Cortex of kidney (tissue), 1 donor: ENCODE measurements at places on chromosomes 5 and 9.

DNA sequence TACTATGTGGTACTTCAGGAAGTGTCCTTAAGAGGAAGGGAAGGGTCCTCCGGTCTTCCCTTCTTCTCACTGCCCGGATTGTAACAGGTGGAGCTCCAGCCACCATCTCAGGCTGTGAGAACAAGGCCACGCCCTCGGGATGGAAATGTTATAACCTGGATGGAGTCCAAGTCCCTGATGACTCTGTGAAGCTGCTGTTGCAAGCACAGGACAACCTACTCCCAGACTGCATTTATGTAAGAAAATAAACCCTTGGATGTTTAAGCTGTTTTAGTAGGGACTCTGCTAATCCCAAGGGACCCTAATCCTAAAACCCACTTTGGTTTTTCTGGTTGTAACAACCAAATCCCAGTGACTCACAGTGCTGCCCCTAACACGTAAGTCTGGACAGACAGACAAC lies 221.6 kb downstream of the ACTL7B start:
- DNase-seq: no peak

DNA sequence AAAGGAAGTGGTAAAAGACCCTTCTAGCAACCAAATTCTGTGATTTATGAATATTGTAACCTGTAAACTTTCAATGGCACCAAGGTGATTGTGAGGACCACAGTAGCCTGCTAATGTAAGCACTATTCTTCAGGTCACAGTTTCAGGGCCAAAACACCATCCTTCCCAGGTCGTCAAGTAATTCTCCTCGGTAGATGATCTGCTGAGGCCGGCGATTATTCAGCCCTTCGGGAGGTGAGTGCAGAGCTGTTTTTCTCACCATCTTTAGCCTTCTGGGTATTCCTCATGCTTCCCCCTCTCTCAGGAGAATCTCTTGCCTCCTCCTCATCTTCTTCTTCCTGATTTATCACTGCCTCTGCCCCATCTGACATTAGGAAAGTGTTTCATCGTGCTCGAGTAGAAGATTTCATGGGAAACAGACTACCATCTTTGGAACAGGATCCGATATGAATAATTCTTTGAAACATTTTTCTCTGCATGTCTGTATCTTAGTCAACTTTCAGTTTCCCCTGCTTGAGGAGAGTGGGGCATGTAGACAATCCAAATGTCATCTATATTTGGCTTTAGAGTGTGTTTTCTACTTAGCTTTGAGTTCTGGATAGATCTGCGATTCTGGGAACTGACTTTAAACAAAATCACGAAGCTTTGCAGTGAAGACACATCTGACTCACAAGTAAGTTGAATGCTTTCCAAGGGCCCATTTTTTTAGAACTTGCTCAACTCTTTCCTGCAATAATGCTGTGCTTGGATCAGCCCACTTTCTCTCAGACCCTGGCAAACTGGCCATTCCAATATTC lies 173.9 kb downstream of the AOPEP start:
- no peak for DNase-seq

- DNase-seq: no peak
Measured at GRCh38 chr5:169474226-169474625, 109.3 kb upstream of the SPDL1 start.

- DNase-seq: no peak
Measured at GRCh38 chr5:128053291-128053954, 30.1 kb upstream of the SLC12A2 start.

- no peak for DNase-seq
Measured at GRCh38 chr9:79020276-79020675, 551.5 kb upstream of the TLE4 start.

GRCh38 chr5:134119720-134120119 lies 5.2 kb downstream of the TCF7 start:
- DNase-seq: no peak

DNA sequence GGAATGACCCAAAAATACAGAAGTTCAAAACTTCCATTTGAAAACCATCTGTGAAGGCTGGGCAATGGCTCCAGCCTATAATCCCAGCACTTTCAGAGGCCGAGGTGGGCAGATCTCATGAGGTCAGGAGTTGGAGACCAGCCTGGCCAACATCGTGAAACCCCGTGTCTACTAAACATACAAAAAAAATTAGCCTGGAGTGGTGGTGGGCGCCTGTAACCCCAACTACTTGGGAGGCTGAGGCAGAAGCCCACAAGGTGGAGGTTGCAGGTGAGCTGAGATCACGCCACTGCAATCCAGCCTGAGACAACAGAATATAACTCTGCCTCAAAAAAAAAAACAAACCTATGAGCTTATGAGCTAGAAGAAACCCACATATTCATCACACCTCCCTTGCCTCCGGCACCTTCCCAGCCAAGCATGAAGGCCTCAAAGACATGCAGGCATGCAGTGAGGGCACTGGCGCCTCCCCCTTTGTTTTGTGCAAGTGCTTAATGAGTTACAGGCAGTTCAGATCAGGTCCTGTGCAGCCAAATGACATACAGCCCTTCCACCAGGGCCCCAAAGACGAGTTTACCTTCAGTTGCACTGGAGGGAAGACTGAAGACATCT lies 9.9 kb downstream of the HNRNPH1 start:
- DNase-seq: no peak

GRCh38 chr9:98154678-98155077 lies 35.7 kb upstream of the TRIM14 start:
- no peak for DNase-seq

DNA sequence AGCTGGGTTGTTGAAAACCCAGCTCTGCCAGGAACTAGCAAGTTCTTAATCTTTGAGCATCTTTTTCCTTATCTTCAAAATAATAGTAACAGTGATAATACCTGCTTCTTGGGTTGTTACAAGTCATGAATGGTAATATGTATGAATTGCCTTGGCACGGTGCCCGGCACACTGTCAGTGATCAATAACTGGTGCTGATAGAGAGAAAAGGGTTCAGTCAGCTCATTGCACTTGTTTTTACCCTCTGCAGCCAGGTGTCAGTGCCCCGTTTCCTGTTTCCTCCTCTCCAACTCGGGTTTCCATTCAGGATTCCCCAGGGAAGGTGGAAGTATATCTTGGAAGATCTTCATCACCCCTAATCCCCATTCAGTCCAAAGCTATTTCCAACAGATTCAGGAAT lies 15.8 kb upstream of the NIPAL4 start:
- DNase-seq: no peak

DNA sequence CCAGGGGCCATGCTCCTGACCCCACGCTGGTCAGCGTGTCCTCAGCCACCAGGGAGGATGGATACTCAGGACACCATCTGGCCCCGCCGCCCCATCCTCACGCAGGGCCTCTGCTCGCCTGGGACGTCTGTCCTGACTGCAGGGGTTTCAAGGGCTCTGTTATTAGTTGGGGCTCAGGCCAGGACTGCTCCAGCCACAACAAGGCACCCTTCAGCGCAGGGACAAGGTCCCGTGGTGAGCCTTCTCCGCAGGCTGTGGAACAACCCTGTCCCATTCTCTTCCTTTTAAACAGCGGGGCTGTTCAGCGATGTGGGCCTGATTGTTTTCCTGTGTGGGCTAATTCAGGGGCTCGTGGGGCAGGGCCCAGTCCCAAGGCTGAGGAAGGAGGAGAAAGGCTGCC lies 61.6 kb downstream of the SEMA4D start:
- DNase-seq: no peak

- no peak for DNase-seq
Measured at GRCh38 chr5:94017579-94017978, 276.2 kb upstream of the POU5F2 start.

GRCh38 chr5:112208699-112209615 lies 210.1 kb downstream of the EPB41L4A start:
- DNase-seq: no peak

GRCh38 chr5:115295777-115296123 lies 704 bp downstream of the CCDC112 start:
- no peak for DNase-seq

GRCh38 chr9:3960661-3961144 lies 339.2 kb downstream of the GLIS3 start:
- no peak for DNase-seq

DNA sequence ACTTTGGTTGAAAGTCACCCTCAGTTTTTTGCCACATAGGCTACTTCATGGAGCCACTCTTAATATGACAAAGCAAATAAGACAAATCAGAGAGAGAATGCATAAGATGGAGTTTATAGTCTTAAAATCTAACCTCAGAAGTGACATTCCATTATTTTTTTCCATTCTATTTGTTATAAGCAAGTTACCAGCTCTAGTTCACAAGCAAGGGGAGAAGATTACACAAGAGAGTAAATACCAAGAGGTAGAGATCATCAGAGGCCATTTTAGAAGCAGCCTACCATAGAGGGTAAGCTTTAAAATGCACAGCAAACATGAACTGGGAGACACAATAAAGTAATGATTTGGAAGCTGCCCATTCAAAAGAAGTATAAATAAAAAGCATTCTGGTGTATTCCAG lies 651.3 kb upstream of the MEF2C start:
- no peak for DNase-seq

GRCh38 chr9:127458921-127459320 lies 7.6 kb downstream of the LRSAM1 start:
- DNase-seq: no peak

DNA sequence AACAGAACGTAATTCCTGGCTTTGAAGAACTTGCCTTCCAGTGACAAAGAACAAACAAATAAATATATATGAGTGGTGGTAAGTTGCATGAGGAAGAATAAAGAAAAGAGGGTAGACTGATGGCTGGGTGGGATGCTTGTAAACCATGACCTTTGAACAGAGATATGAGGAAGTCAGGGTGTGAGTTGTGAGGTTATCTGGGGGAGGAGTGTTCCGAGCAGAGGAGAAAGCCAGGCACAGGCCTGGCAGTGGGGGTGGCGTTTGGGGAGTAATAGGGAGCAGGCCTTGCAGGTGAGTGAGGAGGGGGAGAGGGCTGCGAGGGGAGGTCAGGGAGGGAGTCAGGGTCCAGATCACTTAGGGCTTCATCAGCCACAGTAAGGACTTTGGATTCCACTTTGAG lies 213.4 kb downstream of the PTTG1 start:
- DNase-seq: no peak

GRCh38 chr9:76877961-76878360 lies 28.0 kb downstream of the PRUNE2 start:
- no peak for DNase-seq

DNA sequence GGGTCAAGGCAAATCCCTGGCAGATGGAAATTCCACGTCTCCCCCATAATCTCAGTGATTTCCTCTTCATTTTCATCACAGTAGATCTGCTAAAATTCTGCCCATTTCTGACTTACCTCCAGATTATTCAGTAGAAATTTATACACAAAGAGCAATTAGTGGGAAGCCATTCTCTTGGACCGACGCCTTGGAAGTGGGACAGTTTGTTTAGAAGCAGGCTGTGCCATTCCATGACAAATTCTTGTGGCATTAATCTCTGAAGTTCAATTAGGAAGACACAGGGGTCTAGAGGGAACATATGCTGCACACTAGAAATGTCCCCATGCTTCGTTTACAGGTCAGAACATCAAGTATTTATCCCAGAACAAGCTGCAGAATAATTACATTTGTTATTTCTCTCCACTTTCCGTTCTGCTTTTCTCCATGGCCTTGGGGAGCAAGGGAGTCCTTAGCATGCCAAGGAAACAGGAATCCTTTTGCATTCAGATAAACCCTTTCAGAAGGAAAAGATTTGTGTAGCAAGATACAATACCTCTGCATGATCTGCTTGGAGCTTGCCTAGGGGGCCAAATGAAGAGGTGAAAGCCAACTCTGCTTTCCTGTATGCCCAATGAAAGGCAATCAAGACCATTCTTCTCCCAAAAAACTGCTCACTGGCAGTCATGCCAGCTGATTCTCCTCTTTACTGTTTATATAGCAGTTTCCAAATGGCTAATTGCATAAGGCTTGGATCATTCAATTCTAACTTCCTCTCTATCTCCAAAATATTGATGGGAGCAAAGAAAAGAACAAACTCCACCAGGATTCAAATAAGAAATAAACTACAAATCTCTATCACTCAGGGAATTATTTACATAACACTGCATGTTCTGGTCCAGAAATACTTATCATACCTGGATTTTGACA lies 2.5 kb upstream of the PRKACG start:
- no peak for DNase-seq

DNA sequence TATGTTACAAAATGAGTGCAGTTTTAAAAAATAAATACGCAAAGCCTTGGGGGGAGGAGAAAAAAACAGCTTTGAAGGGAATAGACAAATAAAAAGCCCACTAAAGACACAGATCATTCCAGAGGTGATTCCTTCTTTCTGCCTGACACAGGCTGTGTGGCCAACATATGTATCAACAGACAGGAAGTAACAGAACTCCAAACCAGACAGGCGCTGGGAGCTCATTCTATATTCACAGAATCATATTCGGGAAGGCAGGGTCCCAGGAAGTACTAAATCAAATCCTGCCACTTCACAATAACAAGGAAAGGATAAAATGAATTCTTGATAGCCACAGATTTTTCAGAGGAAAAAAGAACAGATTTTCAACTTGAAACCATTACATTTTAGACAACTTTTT lies 62.1 kb downstream of the SEMA5A start:
- no peak for DNase-seq
